Stimulated activated CD8-positive, alpha-beta memory T cell treated with anti-CD3 and anti-CD28 coated beads, Interleukin-7, amount 100 ng/mL, for 4 hours (primary cell): ENCODE measurements at places on chromosomes 7 and 10.

DNA sequence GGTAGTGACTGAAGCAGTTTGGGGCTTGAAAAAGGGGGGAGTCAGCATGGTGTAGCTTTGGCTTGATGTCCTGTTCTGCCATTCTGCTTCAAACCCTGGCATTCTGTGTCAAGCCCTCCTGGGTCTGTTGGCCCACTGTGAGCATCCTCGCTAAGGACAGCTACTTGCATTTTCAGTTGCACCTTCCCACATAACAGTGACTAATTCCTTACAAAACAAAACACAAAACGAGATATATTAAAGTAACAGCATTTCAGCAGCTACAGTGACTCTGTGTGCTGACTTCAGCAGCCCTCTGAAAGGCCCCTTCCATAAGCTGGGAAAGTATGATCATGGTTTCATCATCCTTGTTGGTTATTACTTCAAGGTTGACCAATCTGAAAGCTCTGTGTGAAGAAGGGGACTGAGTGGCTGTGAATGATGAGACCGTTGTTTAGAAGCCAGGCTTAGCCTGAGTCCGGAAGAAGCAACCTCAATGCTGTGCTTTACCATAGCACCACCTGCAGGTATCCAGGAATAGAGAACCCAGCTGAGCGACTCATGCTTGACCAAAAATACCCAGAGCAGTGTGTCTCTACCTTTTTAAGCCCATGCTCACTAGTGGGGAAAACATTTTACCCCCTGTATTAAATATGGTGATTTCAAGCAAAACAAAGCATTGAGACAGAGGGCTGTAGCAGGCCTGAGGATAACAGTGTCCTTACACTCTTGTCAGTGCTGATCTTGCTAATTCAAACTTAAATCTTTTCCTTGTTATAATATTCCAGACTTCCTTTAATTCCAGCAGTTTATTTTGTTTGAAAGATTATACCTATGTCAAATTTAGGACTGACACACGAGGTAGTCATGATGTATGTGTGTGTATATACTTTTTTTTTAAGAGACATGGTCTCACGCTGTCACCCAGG is 42.6 kb upstream of the CC2D2B start:
- DNase-seq = no peak

DNA sequence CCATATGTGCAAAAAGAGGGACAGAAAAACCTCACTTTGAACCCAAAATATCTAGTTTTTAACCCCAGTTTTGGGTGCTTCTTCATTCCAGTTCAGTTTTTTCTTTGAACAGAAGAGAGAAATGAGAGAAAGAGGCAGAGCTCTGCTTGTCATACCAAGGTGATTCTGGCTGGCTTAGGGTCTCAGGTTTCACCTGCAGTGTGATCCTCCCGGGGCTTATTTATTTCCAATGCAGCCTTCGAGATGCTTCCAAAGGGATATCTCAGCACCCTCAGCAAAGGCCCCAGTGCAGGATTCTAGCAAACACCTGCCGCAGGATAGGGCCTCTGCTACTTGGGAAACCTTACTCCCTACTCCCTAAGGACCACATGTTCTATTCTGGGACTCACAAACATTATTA is 131.3 kb downstream of the WDR11 start:
- no peak for DNase-seq

DNA sequence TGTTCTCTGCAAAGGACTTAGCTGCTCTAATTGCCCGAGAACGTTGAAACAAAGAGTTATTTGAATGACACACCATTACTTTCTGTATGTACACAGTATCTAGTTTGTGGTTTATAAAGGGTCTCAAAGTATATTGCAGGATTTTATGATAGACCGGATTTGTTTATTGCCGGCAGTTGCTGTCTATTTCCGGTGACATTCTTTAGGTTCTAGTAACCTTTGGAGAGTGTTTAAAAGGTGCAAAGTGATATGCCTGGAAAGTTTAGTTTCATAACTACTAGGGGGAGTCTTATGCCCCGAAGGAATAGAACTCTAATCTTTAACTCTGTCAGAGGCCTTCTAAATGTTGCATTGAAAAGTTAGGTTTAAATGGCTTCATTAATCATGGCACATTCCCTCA is 63.8 kb downstream of the PAPSS2 start:
- DNase-seq = no peak

DNA sequence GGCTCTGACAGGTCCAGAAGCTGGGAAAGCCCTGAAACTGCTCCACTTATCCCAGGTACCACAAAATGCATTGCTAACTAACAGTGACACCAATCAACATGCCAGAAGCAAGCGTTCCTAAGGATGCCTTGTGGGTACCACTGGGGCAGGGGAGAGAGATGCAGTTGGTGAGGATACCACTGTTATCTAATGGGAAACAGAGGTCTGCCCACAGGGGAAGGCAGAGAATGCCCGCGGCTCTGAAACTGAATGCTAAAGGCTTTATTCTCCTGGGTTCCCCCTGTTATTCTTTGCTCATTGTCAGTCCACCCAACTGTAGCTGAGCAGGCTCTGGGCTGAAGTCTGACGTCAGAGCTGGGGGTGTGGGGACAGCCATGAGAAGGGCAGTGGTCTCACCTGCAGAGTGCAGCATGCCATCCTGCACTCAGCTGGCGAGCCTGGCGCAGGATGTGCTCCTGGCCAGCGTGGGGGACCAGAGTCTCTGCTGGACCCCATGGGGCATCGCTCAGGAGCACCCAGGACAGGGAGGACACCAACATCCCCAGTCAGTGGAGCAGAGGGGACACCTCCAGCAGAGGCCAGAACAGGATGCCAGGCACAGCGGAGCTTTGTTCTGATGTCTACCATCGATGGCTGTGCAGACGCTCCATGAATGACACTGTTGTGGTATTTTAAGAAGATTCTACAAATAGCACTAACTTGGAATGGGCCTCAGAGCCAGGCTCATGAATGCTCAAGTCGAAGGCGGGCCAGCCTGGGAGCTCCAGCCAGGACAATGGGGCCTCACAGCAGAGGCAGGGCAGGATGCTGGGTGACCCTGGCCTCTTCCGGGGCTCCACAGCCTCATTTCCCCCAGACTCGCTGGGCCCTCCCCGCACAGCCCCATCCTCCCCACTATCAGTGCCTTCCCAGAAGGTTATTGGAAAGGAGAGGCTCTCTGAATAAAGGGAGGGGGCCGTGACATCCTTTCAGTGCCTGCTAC is 95.8 kb downstream of the ARHGAP22 start:
- no peak for DNase-seq

- DNase-seq = no peak
Measured at GRCh38 chr7:45198986-45199385, 41.4 kb downstream of the RAMP3 start.

DNA sequence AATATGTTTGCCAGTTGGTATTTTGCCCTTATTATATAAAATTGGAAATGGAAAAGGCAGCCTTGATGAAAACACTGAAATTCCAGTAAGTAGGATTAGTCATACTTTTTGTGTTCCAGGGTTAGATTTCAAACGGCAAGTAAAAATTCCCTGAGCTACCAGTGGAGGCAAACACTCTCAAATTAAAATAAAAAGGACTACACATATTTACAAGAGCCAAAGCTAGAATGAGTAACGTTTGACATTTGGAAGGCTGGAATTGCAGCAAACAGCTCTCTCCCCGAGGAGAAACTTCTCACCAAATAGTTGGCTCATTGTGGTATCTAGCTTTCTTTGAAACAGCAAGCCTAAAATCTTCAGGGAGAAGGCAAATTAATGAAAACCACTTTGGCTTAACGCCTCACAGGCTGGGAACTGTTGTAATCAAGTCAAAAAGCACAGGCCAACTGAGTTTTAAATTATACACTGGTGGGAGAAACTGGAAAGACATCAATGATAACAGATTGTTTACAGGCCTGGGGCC is 288.4 kb downstream of the SNX13 start:
- DNase-seq = no peak

- DNase-seq = no peak
Measured at GRCh38 chr10:124168581-124168980, 75.2 kb upstream of the CHST15 start.

DNA sequence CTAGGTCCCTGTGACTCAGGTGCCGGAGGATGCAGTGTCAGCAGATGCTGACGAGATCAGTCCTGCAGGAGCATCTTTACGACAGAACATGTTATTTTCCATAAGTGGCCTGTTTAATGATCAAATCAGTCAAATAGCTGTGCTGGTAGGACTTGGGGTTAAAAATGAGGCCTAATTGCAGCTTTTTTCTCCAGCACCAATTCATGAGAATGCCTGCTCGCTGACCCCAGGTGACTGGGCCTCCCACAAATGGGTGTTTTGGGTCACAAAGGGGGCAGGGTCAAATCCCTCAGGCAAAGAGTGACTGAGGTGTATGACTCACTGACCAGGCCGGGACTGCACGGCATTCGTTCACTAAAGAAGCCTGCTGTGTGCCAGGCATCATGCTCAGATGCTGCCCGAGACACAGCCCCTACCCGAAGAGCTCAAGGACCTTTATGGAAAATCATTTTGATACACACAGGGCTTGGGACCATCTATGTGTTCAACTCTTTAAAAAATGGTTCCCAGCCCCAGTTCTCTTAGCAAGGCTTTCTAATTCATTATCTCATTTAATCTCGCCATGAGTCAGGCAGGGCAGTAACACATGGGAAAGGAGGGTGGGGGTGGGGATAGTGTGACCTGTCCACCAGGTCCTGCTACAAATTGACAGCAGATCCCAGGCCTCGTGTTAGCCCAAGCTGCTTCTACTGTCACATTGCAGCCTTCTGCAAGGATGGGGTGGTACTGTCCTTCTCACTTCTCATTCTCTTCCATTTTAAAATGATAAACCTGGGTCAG is 21.1 kb downstream of the ZNF775 start:
- no peak for DNase-seq

GRCh38 chr7:85512790-85513189 is 325.9 kb upstream of the SEMA3D start:
- DNase-seq = no peak

DNA sequence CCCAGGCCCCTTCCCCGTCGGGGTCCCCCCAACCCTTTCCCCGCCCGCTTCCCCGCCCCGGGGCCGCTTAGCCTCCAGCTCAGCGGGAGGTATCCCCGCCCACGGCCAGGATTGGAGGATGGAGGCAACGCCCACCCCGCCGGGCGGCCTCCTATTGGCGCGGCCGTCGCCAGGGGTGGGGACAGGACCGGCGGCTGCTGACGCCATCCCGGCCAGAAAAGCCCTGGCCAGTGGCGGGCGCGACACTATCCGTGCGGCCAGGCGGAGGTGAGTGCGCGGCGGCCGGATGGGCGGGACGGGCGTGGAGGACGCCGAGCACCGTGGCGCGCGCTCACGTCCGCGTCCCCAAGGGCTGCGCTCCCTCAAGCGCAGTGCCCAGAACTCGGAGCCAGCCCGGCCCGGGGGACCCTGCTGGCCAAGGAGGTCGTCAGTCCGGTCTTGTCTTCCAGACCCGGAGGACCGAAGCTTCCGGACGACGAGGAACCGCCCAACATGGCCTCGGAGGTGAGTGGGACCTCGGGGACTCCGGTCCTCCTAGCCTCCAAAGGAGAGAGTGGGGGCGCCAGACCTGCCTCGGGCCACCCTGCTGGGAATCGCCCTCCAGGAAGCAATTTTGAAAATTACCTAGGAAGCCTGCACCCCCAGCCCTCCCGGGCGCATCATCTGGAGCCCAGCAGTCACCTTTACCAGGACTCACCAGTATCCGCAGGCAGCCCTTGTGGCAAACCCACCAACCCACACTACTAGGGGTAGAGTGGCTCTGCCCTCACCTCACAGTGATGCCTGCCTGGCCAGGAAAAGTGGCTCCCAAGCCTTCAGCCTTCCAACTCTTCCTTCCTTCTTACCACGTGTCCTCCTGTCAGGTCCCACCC is at the start of gene ASL:
ASL (plus strand) TSS at position 230 of the 872 bp plus-strand sequence; CDS start at position 493, 263 bp downstream.
- peak; percentile 84 for DNase-seq

DNA sequence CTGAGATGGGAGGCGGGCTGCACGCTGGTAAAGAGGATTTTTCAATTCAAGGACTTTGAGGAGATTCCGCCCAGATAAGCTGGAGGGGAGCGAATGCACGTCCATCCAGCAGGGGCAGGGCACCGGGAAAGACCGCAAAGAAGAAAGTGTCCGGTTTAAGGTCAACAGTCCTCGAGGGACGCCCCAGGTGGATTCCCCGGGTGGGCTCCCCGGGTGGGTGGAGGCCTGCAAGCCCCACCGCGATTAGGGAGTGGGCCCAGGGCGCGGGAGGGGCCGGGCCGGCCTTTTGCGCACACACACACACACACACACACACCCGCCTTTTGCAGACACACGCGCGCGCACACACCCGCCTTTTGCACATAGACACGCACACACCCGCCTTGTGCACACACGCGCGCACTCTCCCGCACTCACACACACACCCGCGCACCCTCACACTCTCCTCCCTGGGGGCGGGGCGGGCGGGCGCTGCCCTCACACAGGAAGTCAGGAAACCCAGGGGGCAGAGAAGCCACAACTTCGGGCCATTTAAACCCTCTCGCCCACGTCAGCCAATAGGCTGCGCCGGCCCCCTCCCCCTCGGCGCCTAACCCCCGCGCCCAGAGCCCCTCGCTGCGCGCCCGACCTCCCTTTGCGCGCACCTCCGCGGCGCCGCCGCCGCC is 615 bp downstream of the ARHGAP12 start:
- no peak for DNase-seq

DNA sequence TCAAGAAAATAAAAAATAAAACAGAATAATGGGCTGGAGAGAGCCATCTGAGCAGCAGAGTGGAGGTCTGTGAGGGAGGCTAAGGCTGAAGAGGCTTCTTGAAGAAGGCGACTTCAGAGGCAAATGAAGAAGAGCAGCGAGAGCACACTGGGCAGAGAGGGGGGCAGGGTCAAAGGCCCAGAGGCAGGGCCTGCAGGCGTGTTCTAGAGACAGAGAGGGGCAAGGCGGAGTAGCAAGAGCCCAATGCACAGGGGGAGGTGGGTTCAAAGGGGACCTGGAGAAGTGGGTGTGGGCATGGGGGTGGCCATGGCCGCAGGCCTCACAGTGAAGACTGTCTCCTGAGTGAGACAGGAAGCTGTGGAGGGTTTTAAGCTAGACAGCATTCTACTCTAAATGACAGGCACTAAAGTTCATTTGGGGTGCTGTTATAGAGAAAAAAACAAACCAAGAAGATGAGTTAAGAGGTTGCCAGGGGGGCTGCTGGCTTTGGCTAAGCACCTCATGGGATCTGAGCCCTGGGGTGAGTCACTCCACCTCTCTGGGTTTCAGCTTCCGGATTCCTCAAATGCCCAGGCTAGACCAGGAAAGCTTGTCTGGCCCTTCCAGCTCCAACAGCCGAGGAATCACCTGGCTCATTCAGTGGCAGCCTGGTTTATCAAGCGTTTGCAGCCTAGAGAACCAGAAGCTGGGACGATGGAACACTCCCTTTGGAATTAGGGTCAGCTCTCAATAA is 81.7 kb downstream of the DLG5 start:
- DNase-seq = no peak

DNA sequence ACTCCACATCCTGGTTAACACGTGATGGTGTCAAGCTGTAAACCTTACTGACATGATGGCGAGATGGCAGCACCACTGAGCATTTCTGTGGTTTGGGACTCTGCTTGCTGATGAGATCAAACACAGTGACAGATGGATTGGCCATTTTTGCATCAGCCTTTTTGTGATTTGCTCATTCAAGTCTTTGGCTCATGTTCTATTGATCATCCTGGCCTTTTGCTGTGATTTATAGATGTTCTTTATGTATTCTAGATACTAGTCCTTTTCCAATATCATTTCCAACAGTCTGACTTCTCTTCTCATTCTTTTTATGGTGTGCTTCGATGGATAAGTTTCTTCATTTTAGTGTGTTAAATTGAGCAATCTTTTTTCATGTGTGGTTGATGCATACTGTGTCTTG is 24.7 kb upstream of the DIP2C start:
- no peak for DNase-seq
